ENCODE measurements at places on chromosomes 4 and X.

- peaks cover 91% of the 10 kb centered on the region for H3K27me3 ChIP-seq
- no peaks in the 10 kb centered on the region for H3K36me3 ChIP-seq
- peak overlapping the region; percentile 77 for H3K27ac ChIP-seq
- peak overlapping the region; percentile 63 for H3K4me3 ChIP-seq
Observed at GRCh38 chr4:110620691-110621327, 2.1 kb downstream of the PITX2 start.

GRCh38 chr4:53128706-53129357 lies 237.0 kb downstream of the SCFD2 start:
- DNase-seq: no peak
- no peaks in the 10 kb centered on the region for H3K4me1 ChIP-seq
- H3K4me3 ChIP-seq: no peak overlapping the region
- H3K27me3 ChIP-seq: no peaks in the 10 kb centered on the region
- H3K27ac ChIP-seq: no peak overlapping the region

DNA sequence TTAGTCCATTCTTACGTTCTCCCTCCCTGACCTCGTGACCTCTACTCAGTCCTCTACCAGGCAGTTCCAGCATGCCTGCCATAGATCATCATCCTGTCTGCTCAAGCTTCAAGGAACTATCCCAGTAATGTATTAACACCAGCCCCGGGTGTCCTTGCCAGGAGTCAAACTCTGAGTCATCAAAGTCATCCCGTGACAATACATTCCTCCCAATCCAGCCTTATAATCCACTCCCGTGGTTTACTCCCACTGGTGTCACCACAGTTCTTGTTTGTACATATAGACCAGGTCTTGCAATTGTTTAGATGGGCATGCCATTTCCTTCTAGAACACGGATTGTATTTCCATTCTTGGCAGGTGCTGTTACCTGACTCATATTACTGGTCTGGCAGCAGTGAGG lies 68.7 kb upstream of the TAB3 start:
- no peak overlapping the region for H3K4me3 ChIP-seq
- no peaks in the 10 kb centered on the region for H3K36me3 ChIP-seq
- peak; percentile 45 for DNase-seq
- H3K27ac ChIP-seq: no peak overlapping the region
- no peaks in the 10 kb centered on the region for H3K4me1 ChIP-seq

- no peaks in the 10 kb centered on the region for H3K4me1 ChIP-seq
- no peak for DNase-seq
- H3K36me3 ChIP-seq: no peaks in the 10 kb centered on the region
- no peak overlapping the region for H3K4me3 ChIP-seq
- no peaks in the 10 kb centered on the region for H3K27me3 ChIP-seq
- H3K27ac ChIP-seq: no peak overlapping the region
Observed at GRCh38 chrX:119673336-119673735, 19.6 kb downstream of the SEPTIN6 start.

DNA sequence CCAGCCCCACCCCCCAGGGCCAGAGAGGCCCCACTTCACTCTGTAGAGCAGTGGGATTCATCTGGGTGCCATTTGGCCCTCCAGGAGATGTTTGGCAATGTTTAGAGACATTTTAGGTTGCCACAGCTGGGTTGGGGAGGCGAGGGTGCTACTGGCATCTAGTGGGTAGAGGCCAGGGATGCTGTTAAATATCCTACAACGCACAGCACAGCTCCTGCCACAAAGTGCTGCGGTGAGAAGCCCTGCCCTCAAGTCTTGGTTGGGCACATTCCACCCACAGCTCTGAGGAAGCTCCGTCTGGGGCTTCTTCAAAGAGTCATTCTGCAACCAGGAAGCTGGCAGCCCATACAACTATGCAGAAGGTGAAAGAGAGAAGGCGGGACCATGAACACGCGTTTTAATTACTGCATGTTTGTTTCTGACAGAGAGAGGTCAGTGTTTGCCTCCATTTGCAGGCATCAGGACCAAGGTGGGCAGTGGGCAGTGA lies 48.1 kb upstream of the FAM9C start:
- no peak for DNase-seq
- no peak overlapping the region for H3K4me3 ChIP-seq
- no peaks in the 10 kb centered on the region for H3K4me1 ChIP-seq
- no peaks in the 10 kb centered on the region for H3K27me3 ChIP-seq
- H3K36me3 ChIP-seq: no peaks in the 10 kb centered on the region
- no peak overlapping the region for H3K27ac ChIP-seq

- no peak for DNase-seq
- no peaks in the 10 kb centered on the region for H3K36me3 ChIP-seq
Observed at GRCh38 chr4:3645711-3646679, 113.8 kb upstream of the LRPAP1 start.

- no peaks in the 10 kb centered on the region for H3K4me1 ChIP-seq
- no peaks in the 10 kb centered on the region for H3K36me3 ChIP-seq
- H3K27me3 ChIP-seq: no peaks in the 10 kb centered on the region
- no peak for DNase-seq
- H3K4me3 ChIP-seq: no peak overlapping the region
Observed at GRCh38 chr4:168656055-168656660, 159.3 kb downstream of the PALLD start.

GRCh38 chrX:39245024-39245423 lies 443.8 kb downstream of the MID1IP1 start:
- H3K36me3 ChIP-seq: no peaks in the 10 kb centered on the region
- no peak for DNase-seq
- peaks cover 2% of the 10 kb centered on the region for H3K27me3 ChIP-seq
- H3K4me1 ChIP-seq: peaks cover 20% of the 10 kb centered on the region
- no peak overlapping the region for H3K27ac ChIP-seq

DNA sequence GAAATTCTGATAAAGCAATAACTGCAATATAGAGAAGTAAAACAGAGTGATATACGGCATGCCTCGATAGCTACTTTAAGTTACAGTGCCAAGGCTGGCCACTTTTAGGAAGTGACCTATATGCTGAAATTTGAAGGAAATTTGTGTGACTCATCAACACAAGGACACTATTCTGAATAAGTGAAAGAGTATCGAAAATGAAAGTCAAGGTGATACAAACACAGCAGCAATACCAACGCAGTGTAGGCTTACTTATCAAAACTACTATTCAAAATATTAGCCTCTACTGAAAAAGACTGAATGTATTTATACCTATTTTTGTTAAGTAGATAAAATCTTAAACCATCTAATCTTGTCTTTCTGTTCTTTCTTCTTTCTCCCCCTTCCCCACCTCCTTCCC lies 459.9 kb upstream of the GNPDA2 start:
- no peaks in the 10 kb centered on the region for H3K36me3 ChIP-seq
- no peak overlapping the region for H3K27ac ChIP-seq
- no peaks in the 10 kb centered on the region for H3K4me1 ChIP-seq
- H3K4me3 ChIP-seq: no peak overlapping the region
- DNase-seq: no peak

Measured in small intestine (tissue), 16 donors.